ENCODE measurements at places on chromosomes 2 and 18.

GRCh38 chr2:20509301-20509769 lies 62.5 kb downstream of the RHOB start:
- no peak for DNase-seq

GRCh38 chr2:174002679-174003078 lies 37.5 kb upstream of the SP3 start:
- DNase-seq: no peak

DNA sequence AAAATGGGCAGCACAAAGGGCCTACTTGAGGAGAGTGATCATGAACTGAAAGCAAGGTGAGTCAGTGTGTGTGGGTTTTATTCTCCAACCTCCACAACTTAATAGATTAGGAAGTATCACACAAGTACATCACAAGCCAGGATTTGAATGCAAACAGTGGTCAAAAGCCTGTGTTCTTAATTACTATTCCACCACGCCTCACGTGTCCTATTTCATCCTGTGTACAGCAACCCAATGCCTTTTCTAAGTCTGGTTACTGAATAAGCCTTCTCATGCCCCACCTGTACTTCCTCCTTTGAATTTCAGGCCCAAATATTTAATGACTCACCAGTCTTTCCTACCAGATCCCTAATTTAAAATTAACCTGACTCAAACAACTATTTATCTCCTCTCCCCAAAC lies 755.7 kb upstream of the SLC8A1 start:
- DNase-seq: no peak

DNA sequence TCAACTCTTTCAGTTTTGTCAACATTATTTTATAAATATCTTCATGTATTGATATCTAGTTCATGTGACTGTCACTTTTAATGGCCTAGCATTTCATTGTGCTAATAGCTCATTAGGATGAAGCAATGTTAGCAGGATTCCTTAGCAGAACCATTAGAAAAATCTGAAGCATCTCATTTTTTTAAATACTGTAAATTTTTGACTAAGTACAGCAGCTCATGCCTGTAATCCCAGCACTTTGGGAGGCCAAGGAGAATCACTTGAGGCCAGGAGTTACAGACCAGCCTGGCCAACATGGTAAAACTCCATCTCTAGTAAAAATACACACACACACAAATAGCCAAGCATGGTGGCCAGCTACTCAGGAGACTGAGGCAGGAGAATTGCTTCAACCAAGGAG lies 15.6 kb upstream of the ANTXR1 start:
- DNase-seq: no peak

GRCh38 chr2:159052157-159052601 lies 83.7 kb downstream of the TANC1 start:
- DNase-seq: no peak

- DNase-seq: no peak
These were observed 150.2 kb upstream of the KLHL14 start for GRCh38 chr18:32922951-32923430.

DNA sequence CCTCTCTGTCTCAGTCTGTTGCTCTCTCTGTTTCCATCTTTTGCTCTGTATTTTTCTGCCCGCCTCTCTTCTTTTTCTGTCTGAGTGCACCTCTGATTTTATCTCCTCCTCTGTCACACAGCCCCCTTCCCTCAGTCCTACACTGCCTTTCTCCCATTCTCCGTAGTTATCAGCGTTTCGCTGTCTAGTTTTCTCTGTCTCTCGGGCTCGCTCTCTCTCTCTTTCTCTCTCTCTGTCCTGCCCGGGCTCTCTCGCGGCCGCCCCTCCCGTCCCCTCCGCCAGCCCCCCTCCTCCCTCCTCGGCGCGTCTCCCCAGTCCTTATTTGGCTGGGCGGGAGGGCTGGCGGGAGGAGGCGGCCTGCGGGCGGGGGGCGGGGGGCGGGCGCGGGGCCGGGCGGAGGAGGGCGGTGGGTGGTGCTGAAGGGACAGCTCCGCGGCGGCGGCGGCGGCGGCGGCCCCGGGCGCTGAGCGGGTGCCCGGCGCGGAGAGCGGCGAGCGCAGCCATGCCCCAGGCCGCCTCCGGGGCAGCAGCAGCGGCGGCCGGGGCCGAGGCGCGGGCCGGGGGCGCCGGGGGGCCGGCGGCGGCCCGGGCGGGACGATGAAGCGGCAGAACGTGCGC lies at the start of gene KCNK3:
Gene KCNK3 (plus strand): TSS at position 444 of the 618 bp plus-strand sequence. CDS start 154 bp downstream, at position 598.
- DNase-seq: peak; percentile 65

- DNase-seq: no peak
These were observed 11.0 kb downstream of the LINC00305 start for GRCh38 chr18:64137914-64138313.

DNA sequence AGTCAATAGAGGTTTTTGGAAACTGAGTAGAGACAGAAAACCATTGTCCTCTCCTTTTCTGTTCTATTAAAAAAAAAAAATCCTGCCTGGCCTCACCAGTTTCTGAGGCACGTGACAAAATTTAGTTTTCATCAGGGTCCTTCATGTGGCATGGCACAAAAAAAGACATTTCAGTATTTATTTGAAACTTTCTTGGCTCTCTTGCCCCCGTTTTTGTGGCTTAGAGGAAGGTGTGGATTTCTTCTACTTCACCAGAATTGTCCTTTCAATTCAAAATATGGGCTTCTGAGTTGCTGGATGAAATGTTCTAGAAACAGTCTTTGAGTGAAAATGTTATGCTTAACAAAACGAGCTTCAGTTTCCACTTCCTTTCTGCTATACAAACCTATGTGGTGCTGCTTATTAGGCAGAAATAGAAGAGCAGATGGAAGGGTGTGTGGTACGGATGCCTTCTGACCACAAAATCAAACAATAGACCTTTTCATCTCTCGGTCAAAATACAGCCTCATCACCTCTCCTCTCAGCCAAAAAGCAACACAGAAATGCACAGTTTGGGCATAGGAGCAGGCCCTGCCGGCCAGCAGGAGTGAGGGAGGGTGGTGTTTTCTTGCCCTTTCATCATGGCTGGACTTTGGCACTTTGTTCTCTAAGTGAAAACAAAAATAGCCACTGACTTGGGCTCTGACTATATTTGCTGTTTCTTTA lies 89.2 kb downstream of the SH3RF3 start:
- no peak for DNase-seq

DNA sequence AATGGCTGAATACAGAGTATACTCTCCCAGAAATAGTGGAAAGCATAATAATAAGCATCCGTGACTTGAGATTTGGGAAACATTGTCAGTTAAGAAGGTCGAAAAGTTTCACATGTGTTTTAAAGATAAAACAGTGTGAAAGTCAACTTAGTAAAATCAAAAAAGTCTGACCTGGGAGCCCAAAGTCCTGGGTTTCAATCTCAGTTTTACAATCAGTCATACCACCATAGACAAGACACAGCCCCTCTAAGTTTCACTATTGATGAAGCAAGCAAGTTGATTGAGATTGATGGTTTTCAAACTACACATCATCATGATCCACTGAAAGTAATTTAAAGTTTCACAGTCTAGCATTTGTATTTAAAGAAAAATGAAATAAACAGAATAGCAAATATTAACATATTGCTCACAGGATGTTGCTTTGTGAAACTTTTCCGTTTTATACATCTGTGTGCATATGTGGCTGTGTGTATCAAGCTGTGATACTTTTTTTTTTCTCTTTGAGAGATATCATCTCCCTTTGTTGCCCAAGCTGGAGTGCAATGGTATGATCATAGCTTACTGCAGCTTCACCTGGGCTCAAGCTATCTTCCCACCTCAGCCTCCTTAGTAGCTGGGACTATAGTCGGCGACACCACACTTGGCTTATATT lies 71.1 kb downstream of the PIK3C3 start:
- DNase-seq: no peak

DNA sequence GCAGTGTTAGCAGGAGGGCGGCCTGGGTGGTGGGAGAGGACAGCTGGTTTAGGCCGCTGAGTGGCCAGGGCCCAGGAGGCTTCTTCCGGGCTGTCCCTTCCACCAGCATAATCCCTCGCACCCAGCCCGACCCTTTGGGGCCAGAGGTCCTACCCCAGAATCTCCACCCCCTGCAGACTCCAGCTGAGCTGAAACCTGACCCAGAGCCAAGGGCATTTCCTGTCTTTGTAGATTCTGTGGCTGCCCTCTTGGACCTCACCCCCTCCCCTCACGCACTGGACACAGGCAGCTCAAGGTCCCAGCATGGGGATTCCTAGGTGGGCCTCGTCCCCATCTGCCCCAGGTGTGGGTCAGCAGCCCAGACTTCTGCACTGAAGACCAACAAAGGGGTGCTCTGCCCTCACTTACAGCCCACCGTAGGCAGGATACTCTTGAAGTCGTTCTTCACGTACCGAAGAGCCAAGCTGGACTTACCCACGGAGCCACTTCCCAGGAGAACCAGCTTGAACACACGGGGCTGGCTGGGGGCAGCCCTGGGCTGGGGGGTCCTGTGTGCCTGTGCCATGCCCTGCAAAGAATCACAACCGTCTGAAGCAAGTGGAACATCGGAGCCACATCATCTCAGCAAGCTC lies 4.8 kb downstream of the RAB17 start:
- no peak for DNase-seq
